ENCODE measurements at places on chromosomes 16 and 17.

- no peak for DNase-seq
Measured at GRCh38 chr16:35452471-35452870, 1993.1 kb downstream of the TP53TG3F start.

DNA sequence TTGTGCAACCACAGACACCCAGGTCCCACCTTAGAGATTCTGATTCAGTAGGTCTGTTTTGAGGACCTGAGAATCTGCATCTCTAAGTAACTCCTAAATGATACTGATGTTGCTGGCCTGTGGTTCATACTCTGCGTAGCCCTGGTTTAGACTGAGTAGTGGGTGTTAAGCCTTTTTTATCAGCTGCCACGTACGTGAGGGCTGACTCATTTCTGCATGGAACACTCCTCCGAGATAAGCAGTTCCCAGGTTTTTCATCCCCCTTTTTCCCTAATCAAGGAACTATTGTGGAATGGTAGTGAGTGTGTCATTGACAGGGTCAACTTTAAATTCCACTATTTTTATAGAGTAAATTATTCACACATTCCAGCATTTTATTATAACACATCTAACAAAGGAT is 26.1 kb downstream of the CDRT4 start:
- DNase-seq: no peak

- DNase-seq: no peak
Measured at GRCh38 chr16:85136702-85137322, 24.5 kb upstream of the CIBAR2 start.

DNA sequence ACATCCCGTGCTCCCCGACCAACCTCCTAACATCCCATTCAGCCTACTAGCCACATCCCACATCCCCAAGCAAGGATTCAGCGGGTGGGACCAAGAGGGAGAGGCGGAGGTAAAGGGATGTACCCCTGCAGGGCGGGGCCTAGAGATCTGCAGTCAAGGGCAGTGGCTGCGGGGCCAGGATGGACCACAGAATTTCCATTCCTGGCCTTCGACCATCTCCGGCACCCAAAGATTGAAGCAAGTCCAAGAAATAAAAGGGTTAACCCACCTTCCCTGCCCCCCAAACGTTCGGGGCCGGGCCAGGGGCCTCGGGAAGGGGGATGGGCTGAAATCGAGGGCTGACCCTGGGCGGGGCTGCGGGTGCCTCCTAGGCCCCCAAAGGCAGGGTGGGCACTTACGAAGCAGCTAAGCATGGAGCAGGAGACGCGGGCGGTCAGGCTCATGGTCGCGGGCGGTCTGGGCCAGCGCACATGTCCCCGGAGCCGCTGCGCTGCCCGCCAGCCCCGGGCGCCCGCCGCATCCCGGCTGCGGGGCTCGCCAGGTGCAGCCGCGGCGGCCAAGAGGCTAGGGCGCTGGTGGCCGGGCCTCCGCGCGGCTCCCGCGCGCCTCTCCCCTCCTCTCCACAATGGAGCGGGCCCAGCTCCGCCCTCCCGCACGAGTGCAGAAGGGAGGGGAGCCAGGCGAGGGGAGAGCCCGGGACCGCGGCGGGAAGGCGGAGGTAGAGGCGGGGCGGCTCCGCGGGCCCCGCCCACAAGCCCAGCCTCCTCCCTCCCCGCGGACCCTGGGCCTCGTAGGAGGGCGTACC is at the start of gene MTMR4:
Gene MTMR4, minus strand, starts transcription at position 674 of the 805 bp plus-strand sequence. Its CDS starts 231 bp downstream, at position 443.
- DNase-seq: peak; percentile 59

DNA sequence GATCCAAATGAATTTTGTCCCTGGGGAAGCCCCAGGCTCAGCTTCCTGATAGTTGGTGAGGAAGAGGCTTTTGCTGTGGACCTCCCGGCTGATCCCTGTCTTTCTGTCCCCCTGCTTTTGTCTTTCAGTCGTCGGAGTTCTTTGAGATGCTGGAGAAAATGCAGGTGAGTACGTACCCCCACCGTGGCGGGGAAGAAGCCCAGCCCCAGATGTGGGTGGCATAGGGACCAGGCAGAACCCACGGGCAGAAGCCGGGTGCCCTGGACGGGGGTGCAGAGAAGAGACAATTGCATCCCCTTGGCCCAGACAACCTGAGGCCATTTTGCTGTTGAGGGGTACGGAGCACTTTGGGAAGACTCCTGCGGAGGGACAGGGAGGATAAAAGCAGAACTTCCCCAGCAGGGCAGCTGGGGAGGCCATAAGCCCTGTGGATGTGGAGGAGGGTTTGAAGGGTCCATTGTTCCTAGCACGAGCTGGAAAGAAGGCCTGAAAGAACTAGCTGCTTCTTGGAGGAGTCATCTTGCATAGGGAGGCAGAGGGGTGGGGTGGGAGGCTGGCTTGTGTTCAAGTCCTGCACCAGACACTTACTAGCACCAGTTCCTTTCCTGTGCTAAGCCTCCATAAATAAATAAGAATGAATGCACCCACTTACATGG is 105.6 kb downstream of the OR1D5 start:
- no peak for DNase-seq
